ENCODE measurements at places on chromosomes 7 and 10.

- no peak for DNase-seq
Measured at GRCh38 chr7:3956949-3957348, 655.9 kb downstream of the SDK1 start.

GRCh38 chr7:47734287-47734948 is 152.5 kb upstream of the TNS3 start:
- no peak for DNase-seq

DNA sequence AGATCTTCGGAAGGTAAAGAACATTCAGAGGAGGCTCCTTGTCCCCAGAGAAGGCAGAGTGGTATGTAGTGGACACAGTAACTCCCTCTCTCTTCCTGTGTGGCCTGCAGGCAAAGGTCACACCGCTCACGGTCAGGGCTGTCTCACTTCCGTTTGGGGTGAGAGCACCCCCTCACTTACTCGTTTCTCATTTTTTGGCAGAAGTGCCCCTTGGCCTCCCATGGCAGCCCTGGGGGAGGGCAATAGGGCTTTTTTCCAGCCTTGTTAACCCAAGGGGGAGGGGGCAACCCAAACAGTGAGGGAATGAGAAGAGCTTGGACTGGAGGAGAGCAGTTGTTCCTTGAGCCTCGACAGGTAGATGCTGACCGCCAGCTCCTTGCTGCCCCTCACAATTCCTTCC is 31.8 kb upstream of the SRGN start:
- no peak for DNase-seq

- DNase-seq: no peak
Measured at GRCh38 chr7:75583255-75583654, 91.1 kb downstream of the SPDYE5 start.

GRCh38 chr7:146096994-146097393 is 19.6 kb upstream of the CNTNAP2 start:
- DNase-seq: no peak

- no peak for DNase-seq
Measured at GRCh38 chr10:125016611-125017202, 74.8 kb downstream of the ZRANB1 start.

DNA sequence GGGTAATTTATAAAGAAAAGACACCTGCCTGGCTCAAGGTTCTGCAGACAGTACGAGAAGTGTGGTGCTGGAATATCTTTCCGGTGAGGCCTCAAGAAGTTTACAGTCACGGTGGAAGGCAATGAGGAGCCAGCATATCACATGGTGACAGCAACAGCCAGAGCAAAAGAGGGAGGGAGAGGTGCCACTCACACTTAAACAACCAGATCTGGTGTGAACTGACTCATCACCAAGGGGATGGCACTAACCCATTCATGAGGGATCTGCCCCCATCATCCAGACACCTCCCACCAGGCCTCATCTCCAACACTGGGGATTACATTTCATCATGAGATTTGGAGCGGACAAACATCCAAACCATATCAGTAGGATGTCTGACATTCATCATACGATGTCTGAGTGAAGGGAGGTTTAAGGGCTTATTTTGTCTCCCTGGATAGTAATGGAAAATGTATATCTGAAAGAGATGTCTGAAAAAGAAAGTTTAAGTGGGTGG is 23.5 kb upstream of the KBTBD2 start:
- no peak for DNase-seq

DNA sequence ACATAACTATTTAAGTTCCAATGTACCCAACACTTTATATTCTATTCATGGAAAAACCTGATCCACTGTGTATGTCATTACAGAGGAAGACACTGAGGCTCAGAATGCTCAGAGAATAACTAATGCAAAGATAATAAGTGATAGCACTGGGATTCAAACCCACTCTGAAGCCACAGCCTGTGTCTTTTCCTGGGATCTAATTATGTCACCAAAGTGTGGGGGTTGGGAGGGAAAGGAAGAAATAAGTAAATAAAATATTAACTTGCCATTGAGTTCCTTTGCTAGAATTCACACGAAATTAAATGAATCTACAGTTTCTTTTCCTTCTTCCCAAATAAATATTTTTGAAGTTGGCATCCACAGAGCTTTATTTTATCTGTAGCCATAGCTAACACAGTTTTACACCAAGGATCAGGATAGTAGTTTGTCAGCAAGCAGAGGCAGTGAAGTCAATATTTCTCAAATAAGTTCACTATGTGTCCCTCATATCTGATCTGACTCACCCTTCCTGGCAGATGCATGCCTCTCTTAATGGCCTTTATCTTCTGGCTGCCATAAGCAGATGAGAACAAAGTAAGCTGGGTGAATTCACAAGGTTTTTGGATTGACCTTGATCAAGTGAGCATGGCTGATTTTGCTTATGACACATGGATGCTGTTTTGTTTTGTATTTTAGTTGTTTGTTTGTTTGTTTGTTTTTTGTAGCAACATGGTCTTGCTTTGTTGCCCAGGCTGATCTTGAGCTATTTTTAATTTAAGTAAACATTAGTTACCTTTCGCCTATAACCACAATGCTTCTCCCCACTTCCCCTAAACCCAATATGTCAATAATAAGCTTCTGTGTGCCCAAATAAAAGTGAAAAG is 6.3 kb downstream of the RAPGEF5 start:
- no peak for DNase-seq

GRCh38 chr7:46233585-46234329 is 312.7 kb upstream of the IGFBP3 start:
- no peak for DNase-seq

GRCh38 chr10:56653289-56653688 is 292.2 kb upstream of the ZWINT start:
- no peak for DNase-seq

GRCh38 chr7:151647874-151648273 is 128.2 kb upstream of the RHEB start:
- DNase-seq: no peak

DNA sequence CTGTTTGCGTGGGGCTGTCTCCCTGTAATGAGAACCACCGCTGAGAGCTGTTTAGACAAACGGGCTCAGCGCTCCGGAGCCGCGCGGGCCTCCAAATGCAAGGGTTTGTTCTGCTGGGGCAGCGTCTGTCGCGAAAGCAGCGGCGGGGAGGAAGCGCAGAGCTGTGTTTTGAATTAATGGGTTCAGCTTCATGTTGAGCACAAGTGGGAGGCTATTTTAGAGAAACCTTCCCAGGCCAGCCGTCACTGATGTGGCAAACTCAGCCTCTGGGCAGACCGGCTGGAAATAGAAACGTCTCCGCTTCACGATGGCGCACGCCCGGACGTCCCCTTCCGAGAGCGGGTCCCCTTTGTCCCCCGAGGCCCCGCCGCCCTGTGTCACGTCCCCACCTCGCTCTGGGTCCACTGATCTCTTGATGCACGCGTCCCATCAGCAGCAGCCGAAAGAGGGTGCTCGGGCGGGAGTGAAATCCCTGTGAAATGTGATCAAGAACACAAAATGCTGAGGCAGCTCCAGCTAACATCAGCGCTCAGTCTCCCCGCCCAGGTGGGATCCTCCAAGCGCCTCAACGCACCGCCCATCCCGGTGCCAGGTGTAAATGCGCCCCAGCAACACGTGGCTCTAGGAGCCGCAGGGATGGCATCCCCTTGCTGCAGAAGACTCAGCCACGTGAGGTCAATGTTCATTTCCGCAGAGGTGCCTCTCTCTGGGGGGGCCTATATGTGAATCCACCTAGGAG is 44.9 kb downstream of the BAMBI start:
- DNase-seq: no peak

DNA sequence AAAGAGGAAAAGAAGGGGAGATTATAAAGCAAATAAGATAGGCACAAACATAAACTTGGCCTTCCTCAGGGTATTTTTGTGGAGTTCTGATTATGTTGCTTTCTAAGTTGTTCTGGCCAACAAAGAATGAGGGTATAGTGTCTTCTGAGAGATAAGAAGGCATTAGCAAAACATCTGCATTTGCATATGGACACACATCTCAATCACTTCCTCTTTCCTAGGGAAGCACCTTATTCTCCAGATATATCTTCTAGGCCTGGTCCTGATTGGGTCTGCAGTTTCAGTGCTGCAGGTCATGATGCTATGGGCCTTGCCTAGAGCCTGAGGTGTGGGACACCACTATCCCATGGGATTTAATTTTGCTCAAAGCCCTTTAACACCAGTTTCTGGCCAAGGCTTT is 308.8 kb upstream of the PHYHIPL start:
- DNase-seq: no peak

GRCh38 chr7:108408296-108408991 is 47.8 kb downstream of the NRCAM start:
- no peak for DNase-seq

DNA sequence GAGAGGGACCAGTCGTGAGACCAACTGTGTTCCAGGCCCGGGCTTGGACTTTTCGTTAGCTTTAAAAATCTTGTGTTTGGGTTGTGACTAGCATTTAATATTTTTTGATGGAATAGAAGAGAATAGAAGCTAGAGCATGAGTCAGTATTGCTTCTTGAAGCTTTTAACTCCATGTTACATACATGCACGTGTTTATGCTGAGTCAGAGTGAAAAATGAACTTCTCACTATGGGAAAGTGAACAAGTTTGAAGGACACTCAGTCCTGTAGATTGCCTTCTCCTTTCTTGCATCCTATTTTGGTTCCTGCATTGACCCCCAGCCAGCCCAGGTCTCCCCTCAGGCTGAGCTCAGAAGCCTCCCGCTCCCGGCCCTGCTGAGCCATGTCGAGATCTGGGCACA is 31.8 kb downstream of the GHRHR start:
- no peak for DNase-seq

- no peak for DNase-seq
Measured at GRCh38 chr7:124276005-124276622, 243.2 kb upstream of the TMEM229A start.

- no peak for DNase-seq
Measured at GRCh38 chr7:132825932-132826835, 249.9 kb upstream of the PLXNA4 start.

- no peak for DNase-seq
Measured at GRCh38 chr10:91511549-91512330, 101.6 kb downstream of the HECTD2 start.

- no peak for DNase-seq
Measured at GRCh38 chr10:93894516-93895378, 969 bp downstream of the SLC35G1 start.

DNA sequence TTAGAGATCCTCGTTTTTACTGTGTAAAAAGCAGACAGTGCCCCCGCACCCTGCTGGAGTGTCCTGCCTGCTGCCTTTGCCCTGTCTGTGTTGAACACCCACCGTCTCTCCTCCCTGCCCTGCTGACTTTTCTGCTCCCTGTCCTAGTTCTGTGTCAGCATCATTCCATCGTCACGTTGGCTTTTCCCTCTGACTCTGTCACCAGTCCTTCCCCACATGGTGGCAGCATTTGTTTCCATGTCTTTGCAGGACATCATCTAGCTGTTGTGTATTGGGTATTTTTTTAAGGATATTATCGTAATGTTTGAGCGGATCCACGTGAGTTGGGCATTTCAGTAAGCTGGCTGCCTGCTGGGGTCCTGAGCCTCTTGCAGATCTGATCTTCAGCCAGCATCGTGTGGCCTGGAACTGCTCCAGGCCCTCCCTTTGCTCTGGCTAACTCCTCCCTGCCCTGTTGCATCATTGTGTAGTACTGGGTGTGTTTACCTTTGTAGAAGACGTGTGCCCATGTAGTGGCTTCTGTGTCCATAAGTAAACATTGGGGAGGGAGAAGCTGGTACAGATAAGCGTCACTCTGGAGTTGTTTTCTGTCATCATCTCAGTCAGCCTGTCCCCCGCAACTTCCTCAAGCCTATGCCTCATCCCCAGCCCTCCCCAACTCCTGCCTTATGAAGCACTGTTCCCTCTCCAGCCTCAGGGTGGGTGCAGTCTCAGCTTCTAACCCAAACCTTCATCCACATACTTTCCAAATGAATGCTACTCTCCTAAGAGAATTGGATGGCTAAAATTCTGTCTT is 44.3 kb downstream of the TRRAP start:
- DNase-seq: peak; percentile 35
